AG09309 (cell line): ENCODE measurements at places on chromosomes 7 and 10.

DNA sequence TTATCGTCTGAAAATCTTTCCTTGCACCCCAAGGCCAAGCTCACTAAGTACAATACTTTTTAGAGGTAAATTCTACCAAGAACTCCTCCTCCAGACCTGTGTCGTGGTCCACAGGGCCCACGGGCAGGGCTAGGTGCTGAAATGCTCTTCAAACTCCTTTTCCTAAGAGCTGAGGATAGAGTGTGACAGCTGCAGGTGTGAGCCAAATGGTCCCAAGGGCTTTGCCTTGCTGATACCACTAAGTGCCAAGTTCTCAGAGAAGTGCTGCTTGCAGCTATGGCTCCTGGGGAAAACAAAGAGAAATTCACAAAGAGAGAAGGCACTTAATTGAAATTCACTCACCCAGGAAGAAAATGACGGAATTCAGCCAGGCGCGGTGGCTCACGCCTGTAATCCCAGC is 868.9 kb upstream of the AUTS2 start:
- DNase-seq: no peak

DNA sequence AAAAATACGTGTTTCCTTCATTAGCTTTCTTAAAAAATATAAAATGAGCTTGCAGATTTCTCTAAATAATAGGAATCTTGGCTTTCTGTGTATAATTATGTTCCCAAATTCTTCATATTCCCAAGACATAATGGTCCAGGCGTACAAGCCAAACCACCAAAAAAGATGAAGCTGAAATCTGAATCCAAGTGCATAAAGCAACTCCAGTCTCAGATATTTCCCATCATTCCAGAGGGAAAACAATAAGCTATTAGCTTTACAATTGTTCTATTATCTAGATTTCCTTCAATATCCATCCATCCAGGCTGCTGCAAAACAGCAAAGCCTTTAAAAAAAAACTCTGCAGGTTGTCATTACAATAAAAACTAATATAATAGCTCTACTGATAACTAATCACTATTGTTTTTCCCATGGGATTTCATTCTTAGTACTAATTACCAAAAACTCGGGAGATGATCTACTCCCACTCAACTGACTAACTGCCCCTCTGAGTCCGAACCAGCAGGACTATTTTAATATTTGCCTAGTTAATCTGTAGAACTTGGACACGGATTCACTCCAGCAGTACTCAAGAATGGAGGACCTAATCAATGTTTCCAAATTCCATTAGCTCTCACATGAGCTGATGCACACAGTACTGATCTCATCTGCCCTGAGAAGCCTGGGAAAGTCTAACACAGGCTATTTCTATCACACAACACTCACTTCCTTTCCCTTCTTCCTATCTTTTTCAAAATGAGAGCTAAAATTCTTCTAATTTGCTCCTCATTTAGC is 108.9 kb upstream of the ASAH2 start:
- no peak for DNase-seq

DNA sequence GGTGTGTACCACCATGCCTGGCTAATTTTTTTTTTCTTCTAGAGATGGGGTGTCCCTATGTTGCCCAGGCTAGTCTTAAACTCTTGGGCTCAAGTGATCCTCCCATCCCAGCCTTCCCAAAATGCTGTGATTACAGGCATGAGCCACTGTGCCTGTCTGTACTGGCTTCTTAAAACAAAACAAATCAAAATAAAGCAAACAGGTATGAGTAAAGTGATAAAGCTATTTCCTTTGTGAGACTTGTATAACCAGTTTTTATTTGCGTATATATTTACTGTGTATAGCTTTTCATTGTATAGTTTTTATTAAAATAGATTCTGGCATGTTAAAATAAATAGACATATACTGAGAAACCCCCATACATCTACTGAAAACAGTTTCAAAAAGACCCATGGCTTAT is 14.3 kb downstream of the LCOR start:
- DNase-seq: no peak

GRCh38 chr10:28796606-28797512 is 119.5 kb downstream of the BAMBI start:
- no peak for DNase-seq

DNA sequence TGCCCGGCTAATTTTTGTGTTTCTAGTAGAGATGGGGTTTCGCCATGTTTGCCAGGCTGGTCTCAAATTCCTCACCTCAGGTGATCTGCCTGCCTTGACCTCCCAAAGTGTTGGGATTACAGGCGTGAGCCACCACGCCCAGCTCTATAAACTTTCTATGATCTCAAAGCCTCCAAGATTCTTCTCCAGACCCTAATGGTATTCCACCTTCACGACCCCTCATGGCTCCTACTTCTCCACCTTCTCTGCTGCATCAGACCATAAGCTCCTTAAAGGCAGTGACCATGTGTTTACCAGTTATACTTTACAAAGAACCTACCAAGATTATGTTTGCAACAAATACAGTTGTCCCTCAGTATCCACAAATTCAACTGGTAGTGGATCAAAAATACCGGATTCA is 10.1 kb upstream of the BAZ1B start:
- DNase-seq: no peak

DNA sequence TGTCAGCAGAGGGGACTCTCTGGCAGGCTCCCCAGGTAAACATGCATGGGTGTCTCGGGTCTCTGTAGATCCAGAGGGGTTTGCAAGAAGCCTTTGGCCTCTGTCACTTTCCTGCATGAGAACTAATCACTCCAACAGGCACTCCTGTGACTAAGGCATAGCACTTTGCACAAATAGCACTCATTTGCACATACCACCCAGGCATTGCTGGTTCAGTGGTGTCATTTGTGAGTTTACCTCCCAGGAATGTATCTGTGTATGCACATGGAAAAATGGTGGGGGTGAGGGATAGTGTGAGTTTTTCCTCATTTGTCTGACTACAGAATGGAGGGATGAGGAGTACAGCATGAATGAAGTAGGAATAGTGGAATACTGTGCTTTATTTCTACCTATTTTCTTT is 39.5 kb downstream of the CNNM1 start:
- DNase-seq: no peak

DNA sequence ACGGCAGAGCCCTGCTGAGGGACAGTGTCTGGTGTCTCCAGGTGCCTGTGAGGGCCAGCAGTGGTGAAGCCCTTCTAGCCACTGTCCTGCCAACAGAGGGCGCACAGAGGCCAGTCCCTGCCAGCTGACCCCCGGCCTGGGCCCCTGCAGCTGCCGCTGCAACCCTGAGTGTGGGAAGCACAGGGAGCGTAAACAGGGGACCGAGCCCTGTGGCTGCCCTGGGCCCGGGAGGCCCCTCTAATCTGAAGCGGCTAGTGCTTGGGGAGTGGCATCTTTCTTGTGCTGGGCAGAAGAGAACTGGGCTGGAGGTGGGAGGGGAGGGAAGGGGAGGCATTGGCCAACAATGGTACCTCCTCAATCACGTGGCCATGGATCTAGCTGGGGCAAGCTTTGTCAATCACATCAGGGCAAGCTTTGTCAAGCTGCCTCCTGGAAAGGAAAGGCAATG is 34.6 kb downstream of the TRIM8 start:
- DNase-seq: no peak

GRCh38 chr10:28946479-28946878 is 269.2 kb downstream of the BAMBI start:
- DNase-seq: no peak

DNA sequence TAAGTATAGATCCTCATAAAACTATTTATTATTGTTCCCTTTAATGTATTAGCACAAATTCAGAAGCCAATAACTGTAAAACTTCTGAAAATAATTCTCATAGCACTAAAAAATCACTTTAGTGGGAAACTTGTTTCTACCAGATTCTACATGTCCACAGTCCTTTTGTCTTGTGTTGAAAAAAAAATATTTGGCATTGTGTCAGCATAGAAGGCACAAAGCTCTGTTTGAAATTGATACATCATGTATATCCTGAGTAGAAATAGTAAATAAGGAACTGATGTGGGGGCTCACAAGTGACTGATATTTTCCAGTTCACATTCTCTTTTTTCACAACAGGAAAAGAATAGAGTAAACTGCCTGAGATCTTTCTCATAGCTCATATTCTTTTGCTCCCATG is 134.6 kb downstream of the GRM3 start:
- no peak for DNase-seq

DNA sequence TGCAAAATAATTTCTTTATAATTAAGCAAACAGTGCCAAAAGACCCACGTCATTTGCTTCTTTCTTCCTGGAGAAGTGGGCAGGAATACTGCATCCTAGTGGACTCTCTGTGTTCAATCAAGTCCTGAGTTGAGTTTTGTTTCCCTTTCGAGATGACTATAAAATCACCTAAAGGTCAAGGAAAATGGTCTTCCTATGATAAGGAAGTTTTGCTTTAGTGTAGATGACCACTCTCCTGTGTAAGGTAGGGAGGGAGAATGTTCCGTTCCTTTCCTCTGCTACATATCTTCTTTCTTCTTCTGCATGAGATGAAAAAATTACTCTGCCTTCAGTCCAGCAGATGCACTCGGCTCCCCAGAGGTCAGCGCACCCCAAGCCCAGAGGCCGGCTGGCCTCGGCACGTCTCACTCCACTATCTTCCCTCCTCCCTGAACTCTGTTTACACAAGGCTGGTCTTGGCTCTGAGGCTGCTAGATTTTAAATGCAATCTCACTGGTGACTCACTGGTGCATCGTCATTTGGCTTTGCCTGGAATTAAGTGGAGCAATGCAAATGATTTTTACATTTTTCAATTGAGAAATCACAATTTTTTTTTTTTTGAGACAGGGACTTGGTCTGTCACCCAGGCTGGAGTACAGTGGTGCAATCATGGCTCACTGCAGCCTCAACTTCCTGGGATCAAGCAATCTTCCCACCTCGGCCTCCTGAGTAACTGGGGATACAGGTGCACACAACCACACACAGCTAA is 18.6 kb upstream of the VDAC2 start:
- DNase-seq: peak; percentile 85

DNA sequence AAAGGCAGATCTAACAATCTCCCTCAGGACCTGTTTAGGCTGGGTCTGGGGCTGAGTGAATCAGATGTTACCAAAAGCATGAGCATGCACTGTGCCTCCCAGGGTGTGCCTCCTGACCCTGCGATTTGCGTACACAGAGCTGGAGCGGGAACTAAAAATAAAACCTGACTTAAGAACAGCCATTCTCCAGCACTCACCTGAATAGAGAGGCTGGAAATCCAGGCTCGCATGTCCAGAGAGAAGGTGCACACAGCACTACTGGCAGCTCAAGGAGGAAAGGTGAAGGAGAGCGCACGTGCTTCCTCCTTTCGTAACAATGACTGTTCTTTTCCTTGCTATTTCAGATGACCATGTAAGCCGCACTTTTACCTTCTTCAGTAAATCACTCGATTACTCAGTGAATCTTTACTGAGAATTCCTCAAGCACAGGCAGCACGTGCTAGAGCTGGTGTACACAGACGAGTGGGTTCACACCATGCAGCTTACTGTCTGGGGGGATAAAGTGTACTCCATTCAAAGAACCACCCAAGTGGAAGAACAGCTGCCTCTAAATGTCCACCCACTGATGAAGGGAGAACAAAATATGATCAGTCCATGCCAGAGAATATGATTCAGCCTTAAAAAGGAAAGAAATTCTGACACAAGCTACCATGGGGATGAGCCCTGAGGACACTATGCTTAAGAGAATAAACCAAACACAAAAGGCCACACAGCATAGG is 45.6 kb downstream of the SFMBT2 start:
- DNase-seq: no peak

GRCh38 chr7:77320714-77321113 is 95.4 kb downstream of the GSAP start:
- DNase-seq: no peak

- DNase-seq: no peak
These were observed 2.1 kb upstream of the NDUFB8 start for GRCh38 chr10:100531761-100532160.

DNA sequence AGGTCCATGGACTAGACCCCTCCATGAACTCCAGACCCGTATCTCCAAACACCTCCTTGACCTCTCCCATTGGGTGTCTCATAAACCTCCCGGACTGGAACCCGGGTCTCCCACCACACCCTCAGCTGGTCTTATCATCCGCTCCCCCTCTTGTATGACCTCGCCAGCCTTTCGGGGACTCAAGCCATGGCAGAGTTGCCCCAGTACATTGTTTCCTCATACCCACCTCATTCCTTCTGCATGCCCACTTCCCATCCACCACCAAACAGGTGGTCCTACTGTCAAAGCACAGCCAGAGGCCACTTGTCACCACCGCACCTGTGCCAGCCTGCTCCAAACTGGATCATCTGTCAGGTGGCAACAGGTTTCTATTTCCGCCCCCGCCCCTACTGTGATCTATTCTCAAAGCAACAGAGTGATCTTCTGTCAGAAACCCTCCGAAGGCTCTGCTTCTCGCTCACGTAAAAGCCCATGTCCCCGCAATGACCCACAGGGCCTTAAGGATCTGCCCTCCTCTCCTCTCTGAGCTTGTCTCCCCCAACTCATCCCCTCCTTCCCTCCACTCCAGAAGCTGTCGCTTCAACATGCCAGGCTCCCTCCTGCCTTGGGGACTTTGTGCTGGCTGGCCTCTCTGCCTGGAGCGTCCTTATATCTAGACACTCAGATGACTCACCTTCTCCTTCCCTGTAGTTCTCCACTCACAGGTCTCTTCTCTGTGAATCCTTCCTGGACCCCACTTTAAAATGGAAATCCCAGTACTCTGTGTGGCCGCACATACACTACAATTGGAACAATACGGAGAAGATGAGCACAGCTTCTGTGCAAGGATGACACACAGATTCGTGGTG is 22.8 kb upstream of the PRKAG2 start:
- no peak for DNase-seq

DNA sequence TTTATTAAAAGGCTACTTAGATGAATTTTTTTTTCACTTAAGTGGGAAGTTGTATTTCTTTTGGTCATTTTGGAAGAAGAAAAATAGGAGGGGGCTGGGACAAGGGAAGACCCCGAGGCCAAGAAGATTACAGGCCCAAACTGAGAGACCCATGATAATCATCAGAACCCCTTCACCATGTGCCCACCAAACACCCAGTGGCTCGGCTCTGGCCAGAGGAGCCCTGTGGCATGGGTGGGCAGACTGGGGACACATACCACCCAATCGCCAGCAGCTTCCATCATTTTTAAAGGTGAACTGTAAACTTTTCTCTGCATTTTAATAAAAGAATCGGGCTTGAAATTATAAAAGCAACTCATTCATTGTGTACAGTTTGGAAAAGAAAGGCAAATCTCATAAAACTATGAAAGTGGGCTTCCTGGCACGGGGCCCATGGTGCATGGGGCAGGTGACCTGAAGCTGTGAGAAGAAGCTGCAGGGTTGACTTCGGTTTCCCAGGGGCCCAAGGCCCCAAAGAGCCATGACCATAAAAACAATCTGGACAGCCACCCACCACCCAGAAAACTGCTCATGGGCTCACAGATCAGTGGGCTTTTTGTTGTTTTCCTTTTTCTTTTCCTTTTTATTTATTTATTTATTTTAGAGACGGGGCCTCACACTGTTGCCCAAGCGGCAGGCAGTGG is 29.4 kb upstream of the RET start:
- no peak for DNase-seq

GRCh38 chr7:116228241-116228640 is 17.9 kb downstream of the TES start:
- no peak for DNase-seq

- no peak for DNase-seq
These were observed 378.6 kb upstream of the PRKCQ start for GRCh38 chr10:6958711-6959110.

GRCh38 chr7:128161466-128162125 is 79.5 kb upstream of the LEP start:
- DNase-seq: no peak

- no peak for DNase-seq
These were observed 81.0 kb downstream of the CPVL start for GRCh38 chr7:29065181-29065857.

- no peak for DNase-seq
These were observed 59.7 kb downstream of the DNAJB6 start for GRCh38 chr7:157396316-157397035.
